ENCODE measurements at places on chromosomes 16 and 17.

- DNase-seq, result no peak
These were observed 32.6 kb downstream of the FAM20A start for GRCh38 chr17:68568581-68568980.

- DNase-seq, result no peak
These were observed 565.2 kb downstream of the TOX3 start for GRCh38 chr16:51981725-51982124.

GRCh38 chr16:70767377-70768202 lies 33.4 kb downstream of the VAC14 start:
- DNase-seq, result no peak

DNA sequence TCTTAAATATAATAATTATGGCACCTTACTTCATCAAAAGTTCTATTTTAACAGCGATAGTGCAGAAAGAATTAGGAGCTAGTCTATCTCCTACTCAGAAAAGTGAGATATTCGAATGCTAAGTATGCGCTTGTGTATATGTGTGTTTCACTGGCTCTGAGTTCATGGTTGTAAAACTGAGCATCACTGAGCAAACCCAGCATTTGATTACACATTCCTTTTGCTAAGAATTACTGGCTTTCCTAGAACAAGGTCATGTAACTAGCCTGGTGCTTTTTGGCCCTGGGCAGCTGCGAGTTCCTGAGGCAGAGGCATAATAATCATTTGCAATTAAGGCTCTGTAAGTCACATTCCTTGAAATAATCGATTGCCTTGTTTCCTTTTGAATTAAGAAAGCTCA lies 157.2 kb downstream of the SNX29 start:
- DNase-seq, result no peak

- DNase-seq, result no peak
These were observed 167.0 kb downstream of the MRM1 start for GRCh38 chr17:36768394-36768793.

GRCh38 chr17:36926701-36927100 lies 10.6 kb upstream of the LHX1 start:
- DNase-seq, result no peak

DNA sequence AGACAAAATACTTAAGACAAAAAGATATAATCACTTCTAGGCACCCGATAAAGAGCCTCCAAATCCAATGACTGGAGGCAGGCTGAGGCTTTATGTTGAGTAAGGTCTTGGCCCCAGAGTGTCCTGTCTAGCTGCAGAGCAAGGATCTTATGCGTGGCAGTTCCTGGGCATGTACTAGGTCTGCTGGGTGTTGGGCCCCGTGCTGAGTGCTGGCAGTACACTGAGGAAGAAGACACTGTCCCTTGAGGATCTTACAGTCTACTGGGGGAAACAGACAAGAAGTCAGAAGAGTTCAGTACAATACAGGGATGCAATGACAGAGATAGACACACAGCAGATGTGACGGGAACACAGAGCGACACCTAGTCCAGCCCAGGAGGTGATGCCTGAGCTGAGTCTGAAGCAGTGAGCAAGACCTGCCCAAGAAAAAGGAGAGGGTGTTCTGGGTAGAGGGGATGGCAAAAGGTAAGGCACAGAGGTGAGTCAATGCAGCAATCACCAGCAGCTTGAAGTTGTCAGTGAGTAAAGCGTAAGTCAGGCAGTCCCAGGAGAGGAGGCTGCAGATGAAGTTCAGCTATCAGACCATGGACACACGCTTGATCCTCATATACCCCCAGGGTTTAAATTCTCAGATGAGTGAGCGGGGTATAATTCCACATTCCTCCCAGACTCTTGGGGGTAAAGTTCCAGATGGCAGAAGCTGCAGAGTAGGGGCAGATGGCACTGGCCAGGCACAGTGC lies 18.1 kb downstream of the MAP3K14 start:
- DNase-seq, result no peak

- no peak for DNase-seq
These were observed 122.5 kb downstream of the ZNF18 start for GRCh38 chr17:11874756-11875155.

GRCh38 chr17:46151762-46152161 lies 41.5 kb downstream of the KANSL1 start:
- no peak for DNase-seq

Data from T47D (cell line).